Type B pancreatic cell (in vitro differentiated cells): ENCODE measurements at places on chromosomes 5 and 9. TPM values are rescaled to one million over a fixed set of nuclear protein-coding genes. Genes with fewer than 3 reads are reported as not detected.

The MEIKIN gene
- total RNA-seq: not detected in 2 replicates

DNA sequence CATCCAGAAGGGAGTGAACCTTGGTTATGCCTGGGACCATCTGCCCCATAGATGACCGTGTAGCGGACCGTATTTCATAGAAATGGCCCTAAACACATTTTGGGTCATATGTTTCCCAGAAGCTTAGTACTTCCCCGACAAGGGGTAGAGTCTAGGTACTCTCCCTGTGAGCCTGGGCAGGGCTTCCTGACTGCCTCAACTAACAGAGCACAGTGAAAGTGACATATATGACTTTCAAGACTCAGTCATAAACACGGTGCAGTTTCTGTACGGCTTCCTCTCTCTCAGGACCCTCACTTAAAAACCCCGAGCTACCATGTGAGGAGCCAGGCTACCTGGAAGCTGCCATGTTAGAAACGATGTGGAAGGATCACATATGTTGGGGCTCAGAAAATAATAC, 20.9 kb downstream of the C9orf57 start:
- H3K4me3 ChIP-seq: no peak overlapping the region
- peaks cover 8% of the 10 kb centered on the region for H3K27me3 ChIP-seq
- H3K4me1 ChIP-seq: peaks cover 5% of the 10 kb centered on the region
- no peak overlapping the region for H3K27ac ChIP-seq
- no peak for DNase-seq
- no peaks in the 10 kb centered on the region for H3K36me3 ChIP-seq

GRCh38 chr9:105993116-105993854, 298.9 kb downstream of the TMEM38B start:
- H3K4me3 ChIP-seq: no peak overlapping the region
- no peaks in the 10 kb centered on the region for H3K27me3 ChIP-seq
- peaks cover 9% of the 10 kb centered on the region for H3K4me1 ChIP-seq
- no peaks in the 10 kb centered on the region for H3K36me3 ChIP-seq

DNA sequence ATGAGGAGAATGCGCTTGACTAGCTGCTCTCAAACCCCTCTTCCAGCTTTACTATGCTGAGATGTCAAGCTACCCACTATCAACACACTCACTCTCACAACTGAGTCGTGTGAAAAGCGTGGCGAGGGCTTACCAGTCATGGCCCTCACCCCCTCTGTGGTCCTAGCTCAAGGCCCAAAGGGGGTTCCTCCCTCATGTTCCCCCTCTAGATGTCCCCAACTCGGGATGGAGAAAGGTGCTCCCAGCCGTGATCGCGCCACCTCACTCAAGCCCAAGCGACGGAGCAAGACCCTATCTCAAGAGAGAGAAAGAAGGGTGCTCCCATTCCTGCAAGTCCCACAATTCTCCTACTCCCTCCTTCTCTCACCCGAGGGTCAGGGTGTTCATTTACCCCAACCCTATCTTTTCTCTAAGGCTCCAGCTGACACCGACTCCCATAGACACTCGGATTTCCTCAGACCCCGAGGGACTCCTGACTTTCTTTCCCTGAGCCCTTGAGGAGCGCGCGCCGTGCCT, 559 bp downstream of the SLC38A9 start:
- peak overlapping the region; percentile 100 for H3K4me3 ChIP-seq
- H3K27me3 ChIP-seq: no peaks in the 10 kb centered on the region
- no peak for DNase-seq
- H3K27ac ChIP-seq: peak overlapping the region; percentile 87
- peaks cover 3% of the 10 kb centered on the region for H3K36me3 ChIP-seq

DNA sequence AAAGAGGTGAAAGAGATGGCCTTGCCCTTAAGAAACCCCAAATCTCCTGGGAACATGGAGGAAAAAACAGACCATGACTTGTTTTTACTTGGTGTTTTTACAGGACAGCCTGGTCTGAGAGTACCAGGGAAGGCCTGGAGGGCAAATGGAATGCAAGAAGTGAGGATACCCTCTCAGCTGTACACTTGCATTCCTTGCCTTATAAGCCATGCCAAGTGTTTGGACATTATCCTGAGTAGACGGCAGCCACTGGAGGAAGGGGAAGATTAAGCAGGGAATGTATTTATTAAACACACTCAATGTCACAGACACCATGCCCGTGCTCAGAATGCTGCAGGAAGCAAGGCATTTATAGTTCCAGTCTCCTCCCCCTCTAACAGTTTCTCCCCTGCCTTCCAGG, 581.4 kb downstream of the CDK5RAP2 start:
- no peak overlapping the region for H3K4me3 ChIP-seq
- no peaks in the 10 kb centered on the region for H3K27me3 ChIP-seq
- H3K4me1 ChIP-seq: no peaks in the 10 kb centered on the region
- H3K36me3 ChIP-seq: no peaks in the 10 kb centered on the region
- no peak for DNase-seq
- H3K27ac ChIP-seq: no peak overlapping the region

- no peak for DNase-seq
- H3K27me3 ChIP-seq: peaks cover 53% of the 10 kb centered on the region
- no peak overlapping the region for H3K4me3 ChIP-seq
- no peak overlapping the region for H3K27ac ChIP-seq
- peaks cover 30% of the 10 kb centered on the region for H3K4me1 ChIP-seq
Measured at GRCh38 chr5:135990528-135991255, 35.9 kb upstream of the LECT2 start.

DNA sequence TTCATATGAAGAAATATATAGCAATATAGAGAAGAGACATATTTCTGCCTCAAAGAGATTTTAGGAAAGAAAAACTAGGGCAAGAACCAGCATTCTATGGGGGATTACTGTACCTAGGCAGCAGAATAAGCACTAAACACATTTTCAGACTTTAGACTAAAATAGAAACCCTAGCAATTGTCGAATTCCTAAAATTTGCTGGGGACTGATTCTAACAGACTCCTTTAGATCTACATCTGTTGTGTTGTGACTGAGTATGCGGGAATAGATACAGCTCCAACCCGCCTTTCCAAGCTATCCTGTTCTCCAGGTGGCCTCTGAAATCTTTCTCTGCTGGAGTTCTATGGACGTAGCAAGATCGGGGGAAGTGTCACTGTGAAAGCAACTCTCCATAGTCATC, 482.2 kb downstream of the NTRK2 start:
- peaks cover 30% of the 10 kb centered on the region for H3K4me1 ChIP-seq
- DNase-seq: no peak
- no peak overlapping the region for H3K27ac ChIP-seq
- no peak overlapping the region for H3K4me3 ChIP-seq
- H3K27me3 ChIP-seq: peaks cover 3% of the 10 kb centered on the region

DNA sequence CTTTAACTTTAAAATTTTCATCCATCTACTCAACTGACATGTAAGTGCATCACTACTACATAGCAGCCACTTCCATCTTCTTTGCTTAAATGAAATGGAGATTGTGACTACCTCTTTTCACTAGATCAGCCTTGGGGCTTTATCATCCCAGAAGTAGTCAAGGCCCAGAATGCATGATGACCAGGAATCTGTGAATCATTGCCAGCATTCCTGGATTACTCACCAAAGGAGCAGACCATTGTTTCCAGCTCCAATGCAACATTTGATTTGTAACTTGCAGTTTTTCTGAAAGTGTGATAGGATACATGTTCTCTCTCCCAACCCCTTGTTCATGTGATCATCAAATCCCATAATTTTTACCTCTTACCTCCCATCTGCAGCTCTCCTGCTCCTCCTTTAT, 65.1 kb downstream of the PLPPR1 start:
- DNase-seq: no peak
- H3K4me3 ChIP-seq: no peak overlapping the region
- H3K4me1 ChIP-seq: no peaks in the 10 kb centered on the region

- H3K27ac ChIP-seq: no peak overlapping the region
- no peak for DNase-seq
- no peak overlapping the region for H3K4me3 ChIP-seq
- H3K4me1 ChIP-seq: peaks cover 26% of the 10 kb centered on the region
Measured at GRCh38 chr5:103407402-103407801, 148.8 kb downstream of the MACIR start.

- H3K4me3 ChIP-seq: no peak overlapping the region
- H3K4me1 ChIP-seq: no peaks in the 10 kb centered on the region
- no peak for DNase-seq
- no peaks in the 10 kb centered on the region for H3K36me3 ChIP-seq
- no peaks in the 10 kb centered on the region for H3K27me3 ChIP-seq
Measured at GRCh38 chr5:76221311-76221710, 138.1 kb downstream of the SV2C start.

DNA sequence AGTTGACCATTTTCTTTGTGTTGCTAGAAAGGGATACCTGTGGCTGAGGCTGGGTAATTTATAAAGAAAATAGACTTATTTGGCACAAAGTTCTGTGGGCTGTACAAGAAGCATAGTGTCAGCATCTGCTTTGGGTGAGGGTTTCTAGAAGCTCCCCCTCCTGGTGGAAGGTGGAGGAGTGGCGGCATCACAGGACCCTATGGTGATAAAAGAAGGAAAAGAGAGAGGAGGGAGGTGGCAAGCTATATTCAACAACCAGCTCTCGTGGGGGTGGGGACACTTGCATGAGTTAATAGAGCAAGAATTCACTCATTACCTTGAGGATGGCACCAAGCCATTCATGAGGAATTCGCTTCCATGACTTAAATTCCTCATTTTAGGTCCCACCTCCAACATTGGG, 2041.4 kb upstream of the CDH9 start:
- no peak overlapping the region for H3K27ac ChIP-seq
- no peak overlapping the region for H3K4me3 ChIP-seq
- no peak for DNase-seq
- no peaks in the 10 kb centered on the region for H3K4me1 ChIP-seq

- H3K4me1 ChIP-seq: no peaks in the 10 kb centered on the region
- no peaks in the 10 kb centered on the region for H3K27me3 ChIP-seq
- peaks cover 13% of the 10 kb centered on the region for H3K36me3 ChIP-seq
Measured at GRCh38 chr5:151270599-151270998, 17.6 kb downstream of the GM2A start.

GRCh38 chr5:123928401-123928800, 416.4 kb downstream of the CSNK1G3 start:
- H3K27ac ChIP-seq: no peak overlapping the region
- peaks cover 5% of the 10 kb centered on the region for H3K4me1 ChIP-seq
- no peaks in the 10 kb centered on the region for H3K27me3 ChIP-seq
- DNase-seq: no peak
- H3K36me3 ChIP-seq: no peaks in the 10 kb centered on the region
- H3K4me3 ChIP-seq: no peak overlapping the region

DNA sequence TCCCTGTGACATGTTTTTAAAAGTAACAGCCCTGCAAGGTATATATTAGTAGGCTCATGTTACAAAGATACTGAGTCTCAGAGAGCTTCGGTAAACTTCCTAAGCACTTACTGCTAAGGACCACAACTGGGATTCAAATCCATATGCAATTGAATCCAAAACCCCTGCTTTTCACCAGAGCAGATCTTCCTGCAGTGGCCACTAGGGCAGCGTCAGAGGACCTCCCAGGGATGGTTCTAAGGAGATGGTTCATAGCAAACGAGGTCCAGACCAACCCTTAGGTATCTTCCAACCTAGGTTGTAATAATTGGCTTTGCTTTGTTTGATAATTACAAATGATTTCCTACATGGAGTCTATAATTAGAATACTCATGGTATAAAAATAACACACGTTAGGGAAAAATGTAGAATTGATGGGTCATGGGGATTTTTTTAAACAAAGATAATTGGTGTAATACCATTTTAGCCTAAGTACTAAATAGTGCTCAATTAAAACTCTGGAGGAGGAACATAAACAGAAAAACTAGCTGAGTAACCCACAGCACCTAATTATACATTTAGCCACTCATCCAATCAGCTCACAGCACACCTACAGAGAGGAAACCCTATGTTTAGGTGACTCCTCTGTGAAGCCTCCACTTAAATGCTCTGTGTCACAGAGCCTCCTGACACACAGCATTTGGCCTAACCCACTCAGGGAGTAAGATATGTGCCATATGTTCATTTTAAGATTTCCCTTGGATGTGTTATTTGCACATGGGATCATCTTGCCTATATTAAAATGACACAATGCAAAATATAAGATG, 10.0 kb upstream of the CAST start:
- H3K27me3 ChIP-seq: no peaks in the 10 kb centered on the region
- H3K36me3 ChIP-seq: no peaks in the 10 kb centered on the region
- DNase-seq: no peak
- peaks cover 37% of the 10 kb centered on the region for H3K4me1 ChIP-seq

DNA sequence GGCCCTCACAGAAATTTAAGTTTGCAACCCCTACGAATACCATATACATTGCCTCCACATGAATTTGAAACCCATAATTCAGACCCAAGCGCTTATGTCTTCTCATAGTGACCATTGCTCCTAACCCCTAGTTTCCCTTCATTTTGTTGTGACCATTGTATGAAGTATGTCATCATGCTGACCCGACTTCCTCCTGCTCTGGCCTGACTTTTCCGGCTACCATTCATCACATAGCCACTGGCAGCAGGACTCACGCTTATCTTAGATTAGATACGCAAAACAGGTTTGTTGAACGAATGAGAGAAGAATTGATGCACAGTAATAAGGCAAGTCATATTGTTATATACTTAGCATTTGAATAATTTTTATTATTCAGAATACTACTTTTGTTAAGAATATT, 345.4 kb downstream of the FBXL17 start:
- no peak overlapping the region for H3K4me3 ChIP-seq
- no peak for DNase-seq
- no peaks in the 10 kb centered on the region for H3K4me1 ChIP-seq

DNA sequence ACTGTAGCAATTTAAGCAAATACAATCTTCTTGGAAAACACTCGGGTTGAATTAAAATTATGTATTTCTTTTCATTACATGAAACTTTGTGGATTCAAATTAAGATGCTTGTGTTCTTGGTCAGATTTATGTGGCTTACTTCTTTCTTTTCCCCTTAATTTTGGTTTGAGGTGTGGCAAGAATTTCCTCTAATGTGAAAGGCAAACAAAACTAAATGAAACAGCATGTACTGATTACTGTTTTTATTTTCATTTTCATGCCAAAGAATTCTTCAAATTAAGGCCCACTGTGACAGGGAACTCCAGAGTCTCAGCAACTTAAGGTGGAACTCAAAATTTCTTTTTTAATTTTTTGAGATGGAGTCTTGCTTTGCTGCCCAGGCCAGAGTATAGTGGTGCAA, at the start of gene OMD:
Gene OMD (minus strand): TSS at position 132 of the 400 bp plus-strand sequence. CDS start 6,913 bp downstream, outside the sequence.
- no peaks in the 10 kb centered on the region for H3K27me3 ChIP-seq
- no peak for DNase-seq
- H3K4me1 ChIP-seq: peaks cover 18% of the 10 kb centered on the region
- no peak within 1 kb of the TSS for H3K4me3 ChIP-seq
- H3K36me3 ChIP-seq: no peaks in the 10 kb centered on the region
